Stimulated activated CD4-positive, alpha-beta T cell treated with anti-CD3 and anti-CD28 coated beads, Interleukin-12 subunit alpha, Interleukin-12 subunit beta, amount 100 ng/mL, for 24 hours (primary cell): ENCODE measurements at places on chromosomes 12 and 14.

- peak; percentile 11 for DNase-seq
Measured at GRCh38 chr14:56119201-56119981, 1.2 kb downstream of the PELI2 start.

DNA sequence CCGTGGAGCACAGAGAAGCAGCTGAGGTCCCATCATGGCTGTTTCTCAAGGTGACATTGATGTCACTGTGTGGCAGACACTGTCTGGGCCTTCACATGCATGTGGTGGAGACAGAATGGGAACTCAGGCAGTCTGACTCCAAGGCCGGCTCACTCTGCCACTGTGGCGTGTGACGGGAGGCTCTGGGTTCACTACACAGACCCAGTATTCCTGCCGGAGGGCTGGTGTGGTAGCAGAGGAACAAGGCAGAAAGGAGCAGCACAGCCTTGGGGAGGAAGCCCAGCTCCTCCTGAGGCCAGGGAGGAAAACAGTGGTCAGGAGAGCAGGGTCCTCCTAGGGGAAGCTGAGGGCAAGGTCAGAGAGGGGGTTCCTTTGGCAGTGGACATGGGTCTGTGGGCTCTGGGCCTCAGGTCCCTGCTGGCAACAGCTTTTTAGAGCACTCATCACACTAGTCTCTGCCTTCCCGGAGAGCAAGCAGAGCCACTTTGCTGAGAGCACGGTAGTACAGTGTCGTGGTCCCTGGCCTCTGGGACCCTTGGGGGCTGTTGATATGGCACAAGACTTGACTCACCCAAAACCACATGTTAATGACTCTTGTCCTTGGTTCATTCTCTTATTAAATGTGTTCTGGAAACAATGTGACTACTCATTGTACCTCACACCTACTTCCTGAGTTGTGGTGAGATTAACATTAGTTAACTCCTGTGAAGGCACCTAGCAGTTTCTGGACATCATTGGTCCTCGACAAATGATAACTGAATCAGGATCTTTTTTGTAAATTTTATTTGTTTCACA, 21.3 kb downstream of the DCAF4 start:
- DNase-seq, result no peak

DNA sequence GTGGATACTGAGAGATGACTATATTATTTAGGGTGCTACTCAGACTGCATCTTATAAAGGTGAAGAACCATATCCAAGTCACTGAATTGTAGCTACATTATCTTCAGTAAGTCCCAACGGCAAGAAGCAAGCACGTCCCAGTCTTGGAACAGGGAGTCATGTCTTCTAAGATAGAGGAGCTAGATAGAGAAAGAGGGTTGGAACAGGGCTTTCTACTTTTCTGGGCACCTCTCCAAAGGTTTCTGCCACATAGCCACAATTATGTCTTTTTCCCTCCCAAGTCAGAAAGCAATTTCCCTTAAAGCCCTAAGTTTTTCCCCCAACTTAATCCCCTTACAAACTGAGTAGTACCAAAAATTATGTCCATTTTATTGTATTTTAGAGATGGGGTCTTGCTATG, 22.4 kb downstream of the MAPK1IP1L start:
- no peak for DNase-seq

DNA sequence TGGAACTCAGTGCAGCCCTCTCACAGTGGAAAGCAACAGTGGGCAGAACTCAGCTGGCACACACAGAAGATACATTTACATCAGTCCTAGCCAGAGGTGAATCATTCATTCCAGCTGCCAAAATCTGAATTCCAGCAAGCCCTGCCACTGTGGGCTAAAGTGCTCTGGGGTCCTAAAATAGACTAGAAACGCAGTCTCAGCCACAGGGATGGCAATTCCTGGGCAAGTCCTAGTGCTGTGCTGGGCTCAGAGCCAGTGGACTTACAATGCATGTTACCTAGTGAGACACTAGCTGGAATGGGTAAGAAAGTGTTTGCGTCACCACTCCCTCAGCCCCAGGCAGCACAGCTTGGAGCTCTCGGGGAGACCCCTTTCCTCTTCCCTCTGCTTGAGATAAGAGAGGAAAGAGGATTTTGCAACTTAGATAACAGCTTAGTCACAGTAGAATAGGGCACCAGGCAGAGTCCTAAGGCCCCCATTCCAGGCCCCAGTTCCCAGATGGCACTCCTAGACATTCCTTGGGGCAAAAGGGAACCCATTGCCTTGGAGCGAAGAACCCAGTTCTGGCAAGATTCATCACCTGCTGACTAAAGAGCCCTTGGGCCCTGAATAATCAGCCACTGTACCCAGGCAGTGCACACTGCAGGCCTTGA, 592.9 kb downstream of the FSCB start:
- no peak for DNase-seq

DNA sequence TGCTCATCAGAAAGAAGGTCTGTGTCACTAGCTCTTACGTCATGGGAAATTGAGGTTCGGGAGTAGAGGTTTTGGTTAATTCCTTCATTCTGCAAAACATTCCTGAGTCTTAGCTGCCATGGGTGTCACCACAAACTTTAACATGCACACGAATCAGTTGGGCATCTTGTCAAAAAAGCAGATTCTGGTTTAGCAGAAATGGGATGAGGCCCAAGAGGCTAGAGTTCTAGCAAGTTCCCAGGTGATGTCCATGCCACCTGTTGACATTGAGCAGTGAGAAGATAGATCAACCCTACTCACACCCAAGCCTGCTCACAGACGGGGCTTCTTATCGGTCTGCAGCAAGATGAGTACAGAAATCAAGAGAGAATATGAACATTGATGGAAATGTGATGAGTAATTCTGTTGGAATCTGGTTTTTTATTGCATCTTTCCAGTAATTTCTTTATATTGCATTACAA, 11.7 kb upstream of the RIN3 start:
- no peak for DNase-seq

- no peak for DNase-seq
Measured at GRCh38 chr12:52197371-52198231, 5.8 kb upstream of the KRT80 start.

DNA sequence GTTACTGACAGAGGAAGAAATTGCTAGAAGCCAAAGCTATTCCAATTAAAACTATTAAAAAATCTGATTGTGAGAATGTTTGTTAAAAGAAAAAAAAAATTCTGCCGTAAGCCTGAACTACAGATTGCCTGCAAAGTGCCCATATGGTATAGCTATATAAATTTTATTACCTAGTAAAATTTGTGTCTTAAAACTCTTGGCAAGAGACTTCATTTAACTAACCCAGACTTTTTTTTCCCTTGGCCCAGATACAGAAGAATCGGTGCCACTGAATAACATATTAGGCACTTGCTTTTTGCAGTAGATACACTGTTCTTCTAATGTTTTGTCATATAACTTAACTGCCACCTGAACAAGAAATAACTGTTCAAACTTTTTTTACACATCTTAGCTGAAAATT, 125.5 kb downstream of the RPS29 start:
- DNase-seq, result no peak

GRCh38 chr14:95463171-95463901, 53.1 kb downstream of the SYNE3 start:
- DNase-seq, result no peak

DNA sequence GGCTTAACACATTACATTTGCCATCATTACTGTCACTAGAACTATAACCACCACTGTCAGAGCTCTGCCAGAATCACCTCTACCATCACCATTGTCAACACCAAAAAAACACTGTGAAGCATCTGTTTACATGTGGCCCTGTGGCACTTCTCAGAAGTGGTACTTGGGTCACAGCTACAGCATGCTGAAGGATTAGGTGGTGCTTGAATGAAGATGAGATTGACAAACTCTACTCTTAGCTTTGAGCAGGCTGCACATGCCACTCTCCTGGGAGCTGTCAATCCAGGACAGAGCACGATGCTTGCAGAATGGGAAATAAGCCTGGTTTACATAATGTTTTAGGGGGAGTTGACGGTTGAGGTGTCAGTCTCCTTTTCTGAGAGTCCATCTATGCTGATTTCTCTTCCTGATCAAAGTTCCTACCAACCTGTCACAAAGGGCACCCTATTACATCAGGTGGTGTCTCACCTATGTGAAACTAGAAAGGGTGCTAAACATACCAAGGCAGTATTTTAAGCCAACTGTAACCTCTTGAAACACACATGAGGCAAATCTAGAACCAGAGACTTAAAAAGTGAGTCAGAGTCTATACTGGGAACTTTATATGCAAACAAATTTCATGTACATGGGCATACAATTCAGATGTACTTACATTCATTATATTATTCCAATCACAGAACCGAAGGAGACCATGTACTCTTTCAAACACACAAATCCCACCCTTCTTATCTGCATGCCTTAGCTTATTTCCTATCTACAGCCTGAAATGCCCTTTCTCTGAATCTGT, 258.7 kb downstream of the EMP1 start:
- no peak for DNase-seq

DNA sequence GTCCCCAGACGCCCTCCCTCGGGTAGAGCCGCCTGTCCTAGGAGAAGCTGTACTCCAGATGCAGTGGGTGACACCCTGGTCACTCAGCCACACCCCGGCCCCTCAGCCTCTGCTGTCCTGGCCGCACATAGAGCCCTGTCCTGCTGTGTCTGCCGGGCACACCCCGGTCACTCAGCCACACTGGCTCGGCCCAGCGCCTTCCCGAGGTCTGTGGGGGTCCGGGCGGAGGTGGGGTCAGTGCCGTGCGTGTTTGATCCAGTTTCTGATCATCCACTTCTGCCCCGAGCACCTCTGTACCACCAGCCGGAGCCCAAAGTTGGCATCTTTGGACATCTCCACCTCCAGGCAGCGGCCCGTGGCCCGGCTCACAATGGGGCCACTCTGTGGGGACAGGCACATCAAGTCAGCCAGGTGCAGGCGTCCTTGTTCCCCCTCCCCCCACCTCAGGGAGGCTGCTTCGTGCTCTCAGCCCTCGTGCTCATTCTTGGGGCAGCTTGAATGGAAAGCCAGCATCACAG, 52.7 kb downstream of the NOC4L start:
- DNase-seq, result no peak
